ENCODE measurements at places on chromosomes 2 and 18. TPM values are rescaled to one million over a fixed set of nuclear protein-coding genes. Genes with fewer than 3 reads are reported as not detected.

The ST8SIA5 gene
- 24.8 TPM for total RNA-seq

The PSMA8 gene
- not detected for total RNA-seq

The SNED1 gene
- 5.0 TPM for total RNA-seq

DNA sequence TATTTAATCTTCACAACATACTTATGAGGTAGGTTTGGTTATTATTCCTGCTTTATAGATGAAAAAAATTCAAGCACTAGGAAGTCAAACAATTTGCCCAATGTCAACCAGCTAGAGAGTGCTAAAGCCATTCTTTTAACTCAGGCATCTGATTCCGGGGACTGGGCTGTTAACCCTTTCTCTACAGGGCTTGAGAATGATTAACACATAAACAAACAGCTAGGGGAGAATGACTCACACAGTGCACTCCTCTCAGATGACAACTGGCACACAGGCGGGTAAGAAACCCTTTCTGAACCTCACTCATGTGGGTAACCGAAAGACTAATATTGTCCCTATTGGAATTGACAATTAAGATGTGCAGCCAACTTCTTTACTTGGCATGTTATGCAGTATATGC, 86.3 kb upstream of the FSHR start:
- no peaks in the 10 kb centered on the region for H3K4me1 ChIP-seq
- no peak overlapping the region for H3K4me3 ChIP-seq

DNA sequence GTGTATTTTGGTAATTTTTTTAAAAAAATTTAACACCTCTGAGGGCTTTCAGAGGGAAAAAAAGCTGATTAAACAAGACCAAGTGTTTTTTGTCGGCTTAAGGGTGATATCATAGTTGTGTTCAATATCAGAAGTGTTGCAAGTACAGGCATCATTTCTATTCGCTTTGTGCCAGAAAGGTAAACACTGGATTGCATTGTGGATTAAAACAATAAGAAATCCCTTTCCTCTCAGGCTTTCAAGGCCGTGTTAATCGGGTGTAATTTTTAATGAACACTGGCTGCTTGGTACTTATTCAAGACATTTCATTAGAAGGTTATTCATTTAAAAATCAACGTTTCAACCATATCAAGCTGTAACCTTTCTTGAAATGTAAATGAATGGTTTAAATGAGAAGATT, 18.3 kb downstream of the FIGN start:
- H3K4me1 ChIP-seq, result no peaks in the 10 kb centered on the region
- H3K27me3 ChIP-seq, result peaks cover 88% of the 10 kb centered on the region
- no peaks in the 10 kb centered on the region for H3K36me3 ChIP-seq
- no peak for DNase-seq
- no peak overlapping the region for H3K4me3 ChIP-seq

DNA sequence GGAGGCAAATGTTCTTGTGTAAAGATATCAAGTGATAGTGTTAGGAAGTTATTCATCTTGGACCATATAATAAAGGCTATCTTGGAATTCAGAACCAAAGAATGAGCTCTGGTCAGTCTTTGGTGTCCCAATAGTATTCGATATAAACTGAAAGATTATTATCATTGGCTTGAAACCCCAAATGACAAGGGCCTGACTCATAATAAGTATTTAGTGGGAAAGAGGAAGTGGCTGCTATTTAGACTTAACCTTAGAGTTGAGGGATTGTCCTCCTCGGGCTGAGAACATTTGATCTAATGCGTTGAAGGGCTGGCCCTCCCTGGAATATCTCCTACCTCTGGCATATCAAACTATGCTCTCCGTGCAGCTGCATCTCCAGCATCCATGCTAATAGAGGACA, 67.5 kb downstream of the CDH20 start:
- H3K36me3 ChIP-seq, result no peaks in the 10 kb centered on the region
- no peak overlapping the region for H3K4me3 ChIP-seq
- H3K27ac ChIP-seq, result no peak overlapping the region
- DNase-seq, result no peak

DNA sequence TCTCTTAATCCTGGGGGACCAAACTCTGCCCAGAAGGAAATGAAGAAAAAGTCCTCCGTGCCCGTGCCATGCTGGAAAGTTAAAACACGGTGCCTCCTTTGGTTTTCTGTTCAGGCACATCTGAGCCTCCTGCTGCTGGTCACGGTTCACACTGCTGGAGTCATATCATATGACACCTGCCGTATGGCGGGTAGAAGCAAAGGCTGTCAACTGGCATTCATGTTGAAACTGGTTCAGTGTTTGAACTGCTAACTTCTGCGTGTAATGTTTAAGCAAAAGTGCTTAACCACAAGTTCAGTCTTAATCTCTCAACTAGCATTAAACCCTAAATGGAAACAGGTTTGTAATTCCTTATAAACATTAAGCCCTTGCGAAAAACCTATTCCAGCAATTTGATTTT, 3.1 kb downstream of the STK39 start:
- H3K27me3 ChIP-seq, result no peaks in the 10 kb centered on the region
- no peak overlapping the region for H3K4me3 ChIP-seq
- no peaks in the 10 kb centered on the region for H3K36me3 ChIP-seq
- H3K27ac ChIP-seq, result no peak overlapping the region
- peak; percentile 24 for DNase-seq

- no peaks in the 10 kb centered on the region for H3K27me3 ChIP-seq
- no peak for DNase-seq
- H3K4me1 ChIP-seq, result no peaks in the 10 kb centered on the region
- no peaks in the 10 kb centered on the region for H3K36me3 ChIP-seq
These were observed 223.7 kb downstream of the ANKRD30B start for GRCh38 chr18:14971461-14972185.

DNA sequence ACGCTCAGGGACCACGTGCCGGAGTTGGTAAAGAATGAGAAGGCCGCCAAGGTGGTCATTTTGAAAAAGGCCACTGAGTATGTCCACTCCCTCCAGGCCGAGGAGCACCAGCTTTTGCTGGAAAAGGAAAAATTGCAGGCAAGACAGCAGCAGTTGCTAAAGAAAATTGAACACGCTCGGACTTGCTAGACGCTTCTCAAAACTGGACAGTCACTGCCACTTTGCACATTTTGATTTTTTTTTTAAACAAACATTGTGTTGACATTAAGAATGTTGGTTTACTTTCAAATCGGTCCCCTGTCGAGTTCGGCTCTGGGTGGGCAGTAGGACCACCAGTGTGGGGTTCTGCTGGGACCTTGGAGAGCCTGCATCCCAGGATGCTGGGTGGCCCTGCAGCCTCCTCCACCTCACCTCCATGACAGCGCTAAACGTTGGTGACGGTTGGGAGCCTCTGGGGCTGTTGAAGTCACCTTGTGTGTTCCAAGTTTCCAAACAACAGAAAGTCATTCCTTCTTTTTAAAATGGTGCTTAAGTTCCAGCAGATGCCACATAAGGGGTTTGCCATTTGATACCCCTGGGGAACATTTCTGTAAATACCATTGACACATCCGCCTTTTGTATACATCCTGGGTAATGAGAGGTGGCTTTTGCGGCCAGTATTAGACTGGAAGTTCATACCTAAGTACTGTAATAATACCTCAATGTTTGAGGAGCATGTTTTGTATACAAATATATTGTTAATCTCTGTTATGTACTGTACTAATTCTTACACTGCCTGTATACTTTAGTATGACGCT, 5.8 kb downstream of the MYCN start:
- H3K27ac ChIP-seq, result no peak overlapping the region
- no peak overlapping the region for H3K4me3 ChIP-seq
- peaks cover 19% of the 10 kb centered on the region for H3K4me1 ChIP-seq
- DNase-seq, result no peak
- H3K27me3 ChIP-seq, result no peaks in the 10 kb centered on the region
- H3K36me3 ChIP-seq, result peaks cover 10% of the 10 kb centered on the region

GRCh38 chr2:230256733-230257332, 31.3 kb downstream of the SP140 start:
- no peak overlapping the region for H3K27ac ChIP-seq
- no peaks in the 10 kb centered on the region for H3K36me3 ChIP-seq
- DNase-seq, result no peak
- H3K4me1 ChIP-seq, result no peaks in the 10 kb centered on the region

- H3K27ac ChIP-seq, result no peak overlapping the region
- no peak for DNase-seq
- H3K4me3 ChIP-seq, result no peak overlapping the region
- H3K4me1 ChIP-seq, result peaks cover under 1% of the 10 kb centered on the region
These were observed 4.9 kb upstream of the IL1B start for GRCh38 chr2:112841295-112842044.

- H3K4me3 ChIP-seq, result no peak overlapping the region
- H3K27ac ChIP-seq, result no peak overlapping the region
- no peaks in the 10 kb centered on the region for H3K36me3 ChIP-seq
- peaks cover 6% of the 10 kb centered on the region for H3K27me3 ChIP-seq
These were observed 567.2 kb downstream of the SATB2 start for GRCh38 chr2:198890490-198890889.

GRCh38 chr2:47076586-47077441, 78.3 kb downstream of the STPG4 start:
- no peaks in the 10 kb centered on the region for H3K4me1 ChIP-seq
- H3K36me3 ChIP-seq, result no peaks in the 10 kb centered on the region
- H3K27me3 ChIP-seq, result no peaks in the 10 kb centered on the region
- H3K4me3 ChIP-seq, result no peak overlapping the region

DNA sequence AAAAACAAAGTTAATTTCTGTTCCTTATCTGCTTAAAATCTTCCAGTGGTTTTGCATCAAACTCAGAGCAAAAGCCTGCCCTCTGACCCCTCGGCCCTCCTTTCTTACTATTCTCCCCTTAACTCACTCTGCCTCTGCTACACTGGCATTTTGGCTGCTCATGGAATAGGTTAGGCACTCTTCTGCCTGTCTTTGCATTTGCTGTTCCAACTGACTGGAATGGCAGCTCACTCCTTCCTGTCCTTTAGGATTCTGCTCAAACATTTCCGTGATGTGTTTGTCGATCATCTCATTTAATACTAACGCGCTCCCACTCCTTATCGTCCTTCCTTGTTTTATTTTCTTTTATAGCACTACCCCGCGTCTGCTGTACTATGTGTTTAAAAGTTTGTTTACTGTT, 815 bp downstream of the CEBPZ start:
- peak overlapping the region; percentile 90 for H3K4me3 ChIP-seq
- peaks cover 29% of the 10 kb centered on the region for H3K36me3 ChIP-seq
- peak; percentile 8 for DNase-seq
- H3K4me1 ChIP-seq, result peaks cover 14% of the 10 kb centered on the region
- peak overlapping the region; percentile 90 for H3K27ac ChIP-seq

DNA sequence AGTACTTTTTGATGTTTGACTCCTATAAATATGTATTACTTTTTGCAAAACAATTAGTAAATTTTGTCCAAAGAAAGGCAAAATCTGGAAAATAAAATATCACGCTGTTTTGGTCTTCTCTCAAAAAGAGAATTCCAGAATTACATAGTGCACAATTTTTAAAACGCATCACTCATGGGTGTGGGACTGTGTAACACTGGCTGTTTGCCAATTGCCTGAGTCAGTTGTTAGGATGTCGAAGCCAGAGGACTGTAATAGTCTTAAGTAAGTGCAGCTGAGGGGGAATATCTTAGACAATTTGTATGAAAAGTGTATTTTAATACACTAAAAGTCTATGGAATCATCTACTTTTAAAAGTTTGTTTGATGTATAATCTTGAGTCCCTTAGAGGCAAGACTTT, 24.1 kb upstream of the EPHA4 start:
- no peak overlapping the region for H3K27ac ChIP-seq
- no peak overlapping the region for H3K4me3 ChIP-seq
- H3K4me1 ChIP-seq, result no peaks in the 10 kb centered on the region
- H3K36me3 ChIP-seq, result no peaks in the 10 kb centered on the region

DNA sequence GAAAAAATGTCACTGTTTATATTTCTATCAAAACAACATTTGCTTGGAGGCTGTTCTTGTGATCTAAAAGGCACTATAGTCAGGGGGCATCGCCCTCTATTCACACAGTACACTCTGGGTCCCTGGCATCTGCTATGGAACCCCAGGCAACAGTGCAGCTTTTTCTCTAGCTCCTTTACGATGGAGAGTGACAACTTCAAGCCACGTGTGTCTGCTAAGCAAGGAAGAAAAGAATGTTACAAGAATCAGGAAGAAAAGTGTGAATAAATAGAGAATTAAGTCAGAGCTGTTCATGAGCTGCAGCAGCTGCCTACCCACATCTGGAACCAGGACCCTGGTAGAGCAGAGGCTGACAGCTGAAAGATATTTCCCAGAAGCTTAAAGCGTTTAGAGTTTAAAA, 11.2 kb downstream of the RND3 start:
- H3K27me3 ChIP-seq, result no peaks in the 10 kb centered on the region
- no peak for DNase-seq
- H3K36me3 ChIP-seq, result no peaks in the 10 kb centered on the region

DNA sequence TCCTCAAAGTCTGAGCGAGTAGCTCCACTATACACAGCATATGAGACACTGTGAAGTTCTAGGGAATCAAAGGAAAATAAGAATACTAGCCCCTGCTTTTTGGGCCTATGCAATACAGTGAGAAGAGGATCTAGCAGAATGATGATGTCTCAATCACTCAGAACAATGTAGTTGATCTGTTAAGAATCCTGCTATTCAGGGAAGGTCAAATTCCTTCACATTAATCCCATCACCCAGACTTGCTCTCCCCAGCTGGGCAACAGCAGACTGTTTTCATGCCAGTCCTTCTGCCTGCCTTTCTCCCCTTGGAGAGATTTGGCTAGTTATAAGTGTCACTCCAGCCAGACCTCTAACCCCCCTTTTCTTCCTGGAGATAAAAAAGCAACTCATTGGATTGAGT, 230.0 kb upstream of the EPHA4 start:
- H3K4me3 ChIP-seq, result no peak overlapping the region
- no peak for DNase-seq
- no peak overlapping the region for H3K27ac ChIP-seq
- H3K27me3 ChIP-seq, result no peaks in the 10 kb centered on the region
- no peaks in the 10 kb centered on the region for H3K36me3 ChIP-seq

GRCh38 chr18:6606411-6607085, 123.0 kb upstream of the ARHGAP28 start:
- H3K27me3 ChIP-seq, result no peaks in the 10 kb centered on the region
- no peak for DNase-seq
- H3K4me1 ChIP-seq, result no peaks in the 10 kb centered on the region
- no peak overlapping the region for H3K27ac ChIP-seq

DNA sequence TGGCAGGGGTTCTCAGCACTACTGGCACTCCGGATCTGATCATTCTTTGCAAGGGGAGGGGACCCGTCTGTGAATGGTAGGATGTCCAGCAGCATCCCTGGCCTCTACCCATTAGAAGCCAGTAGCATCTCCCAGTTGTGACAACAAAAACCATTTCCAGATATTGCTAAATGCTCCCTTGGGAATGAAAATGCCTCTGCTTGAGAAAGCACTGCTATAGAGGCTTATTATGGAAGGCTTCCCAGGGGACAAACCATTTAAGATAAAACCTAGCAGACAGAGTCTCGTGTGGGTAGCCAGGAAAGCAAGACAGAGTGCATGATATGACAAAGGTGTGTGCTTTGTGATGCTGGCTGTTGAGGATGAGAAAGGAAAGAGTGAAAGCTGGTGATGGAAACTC, 273.7 kb downstream of the TMX3 start:
- H3K36me3 ChIP-seq, result peaks cover 1% of the 10 kb centered on the region
- peak overlapping the region; percentile 88 for H3K27ac ChIP-seq
- DNase-seq, result peak; percentile 58
- no peaks in the 10 kb centered on the region for H3K27me3 ChIP-seq
- no peak overlapping the region for H3K4me3 ChIP-seq
- peaks cover 56% of the 10 kb centered on the region for H3K4me1 ChIP-seq

All from A673 (cell line).